Upper lobe of right lung (tissue), 1 donor: ENCODE measurements at places on chromosomes 1 and 21. TPM values are rescaled to one million over a fixed set of nuclear protein-coding genes. Genes with fewer than 3 reads are reported as not detected.

EVA1B gene
- total RNA-seq, result 27.2 TPM

THEM5 gene
- not detected for total RNA-seq

FCRL5 gene
- total RNA-seq, result 0.93 TPM

CCDC181 gene
- 0.32 TPM for total RNA-seq

TCEANC2 gene
- total RNA-seq, result 4.7 TPM

PROX1 gene
- total RNA-seq, result 14.1 TPM

SLAMF7 gene
- total RNA-seq, result 9.2 TPM

PLOD1 gene
- 76.8 TPM for total RNA-seq

TBX19 gene
- total RNA-seq, result 3.5 TPM

DDR2 gene
- total RNA-seq, result 44.6 TPM
